ENCODE measurements at places on chromosomes 6 and 20.

GRCh38 chr20:49230561-49231133, 11.4 kb downstream of the DDX27 start:
- DNase-seq, result no peak

GRCh38 chr20:2602746-2603145, 49.7 kb upstream of the NOP56 start:
- DNase-seq, result no peak

DNA sequence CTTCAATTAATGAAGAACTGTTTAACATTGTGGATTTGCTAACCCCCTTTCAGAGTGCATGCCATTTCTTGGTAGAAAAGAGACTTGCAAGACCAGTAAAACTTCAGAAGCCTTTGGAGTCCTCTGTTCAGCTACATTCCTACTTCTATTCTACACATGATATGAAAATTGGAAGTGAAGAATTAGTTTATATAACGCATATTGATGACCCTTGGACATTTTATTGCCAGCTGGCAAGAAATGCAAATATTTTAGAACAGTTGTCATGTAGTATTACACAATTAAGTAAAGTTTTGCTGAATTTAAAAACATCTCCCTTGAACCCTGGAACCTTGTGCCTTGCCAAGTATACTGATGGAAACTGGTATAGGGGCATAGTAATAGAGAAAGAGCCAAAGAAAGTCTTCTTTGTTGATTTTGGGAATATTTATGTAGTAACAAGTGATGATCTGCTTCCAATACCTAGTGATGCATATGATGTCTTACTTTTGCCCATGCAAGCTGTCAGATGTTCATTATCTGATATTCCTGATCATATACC, 3.3 kb downstream of the TDRD6 start:
- no peak for DNase-seq

GRCh38 chr6:147888374-147888773, 379.9 kb downstream of the SAMD5 start:
- no peak for DNase-seq

GRCh38 chr6:82080767-82081166, 166.8 kb downstream of the IBTK start:
- DNase-seq, result no peak

GRCh38 chr20:62114894-62115293, 7.4 kb upstream of the LSM14B start:
- no peak for DNase-seq

All from stimulated activated CD4-positive, alpha-beta T cell treated with anti-CD3 and anti-CD28 coated beads, Interleukin-12 subunit alpha, Interleukin-12 subunit beta, amount 100 ng/mL, for 4 hours (primary cell).